ENCODE measurements at places on chromosomes 2 and 18.

DNA sequence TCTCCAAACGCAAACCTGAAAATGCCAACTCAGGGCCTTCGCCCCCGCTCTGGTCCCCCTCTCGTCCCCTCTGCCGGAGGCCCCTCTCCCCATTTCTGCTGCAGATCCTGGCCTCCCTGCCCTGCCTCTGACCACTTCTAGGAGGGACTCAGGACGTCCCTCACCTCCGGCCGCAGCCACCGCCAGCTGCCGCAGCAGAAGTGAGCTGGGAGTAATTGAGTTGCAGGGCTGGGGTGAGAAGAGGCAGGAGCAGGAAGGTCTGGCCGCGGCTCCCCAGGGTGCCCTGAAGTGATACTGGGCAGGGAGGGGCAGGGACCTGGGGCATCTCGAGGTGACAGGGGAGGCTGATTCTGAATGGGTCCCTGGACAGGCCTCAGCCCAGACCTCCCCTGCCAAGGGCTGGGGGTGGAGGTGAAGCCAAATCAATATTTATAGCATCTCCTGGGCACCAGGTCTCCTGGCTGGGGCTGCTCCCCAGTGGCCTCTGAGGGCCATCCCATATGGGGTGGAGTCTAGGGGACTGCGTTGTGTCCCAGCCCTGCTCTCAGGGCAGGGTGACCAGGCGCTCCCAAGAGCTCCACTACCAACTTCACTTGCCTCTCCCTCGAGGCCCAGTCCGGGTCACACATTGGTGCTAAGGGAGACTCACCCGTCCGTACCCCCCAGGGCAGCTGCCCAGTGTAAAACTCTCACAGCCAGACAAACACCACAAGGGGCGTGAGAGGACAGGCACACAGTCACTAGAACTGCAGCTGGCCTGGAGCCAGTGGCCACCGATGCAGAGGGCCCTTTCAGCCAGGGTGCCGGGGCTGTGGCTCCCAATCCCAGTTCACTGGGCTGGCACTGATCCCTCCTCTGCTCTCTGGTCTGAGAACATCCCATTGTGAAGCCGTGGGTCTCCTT, 33.0 kb downstream of the KCNIP3 start:
- no peak for DNase-seq

GRCh38 chr2:96655526-96655925, 13.0 kb downstream of the FER1L5 start:
- DNase-seq = no peak

- no peak for DNase-seq
Observed at GRCh38 chr2:72980535-72981217, 63.4 kb downstream of the EMX1 start.

DNA sequence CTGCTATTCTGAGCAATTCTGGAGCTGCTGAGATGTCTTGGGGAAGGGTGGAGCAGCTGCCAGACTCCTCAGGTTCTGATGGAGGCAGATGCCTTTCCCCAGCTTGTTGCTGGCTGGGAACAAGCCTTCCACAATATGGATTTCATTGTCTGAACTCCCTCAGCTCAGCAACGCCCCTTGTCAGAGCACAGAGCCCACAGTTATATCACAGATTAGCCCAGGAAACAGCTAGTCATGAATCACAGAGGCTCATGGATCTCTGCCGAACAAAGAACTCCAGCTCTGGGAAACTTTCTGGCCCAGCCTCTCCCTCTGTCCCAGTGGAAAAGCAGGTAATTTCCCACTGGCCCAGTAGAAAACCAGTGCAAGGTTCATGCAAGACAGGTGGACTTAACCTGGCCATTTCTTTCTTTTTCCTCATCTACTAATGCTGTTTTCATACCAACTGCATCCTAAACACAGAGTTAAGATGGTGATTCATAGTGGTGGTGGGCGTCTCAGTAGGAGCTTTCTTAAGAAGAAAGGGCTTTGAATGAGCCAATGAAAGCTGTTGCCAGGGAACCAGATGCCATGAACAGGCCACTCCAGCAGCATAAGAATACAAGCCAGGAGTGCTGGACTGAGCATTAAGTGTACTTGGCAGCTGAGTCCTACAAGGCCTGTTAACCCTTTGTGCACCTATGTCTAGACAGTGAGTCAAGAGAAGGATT, 8.7 kb upstream of the KIAA2012 start:
- peak; percentile 72 for DNase-seq

DNA sequence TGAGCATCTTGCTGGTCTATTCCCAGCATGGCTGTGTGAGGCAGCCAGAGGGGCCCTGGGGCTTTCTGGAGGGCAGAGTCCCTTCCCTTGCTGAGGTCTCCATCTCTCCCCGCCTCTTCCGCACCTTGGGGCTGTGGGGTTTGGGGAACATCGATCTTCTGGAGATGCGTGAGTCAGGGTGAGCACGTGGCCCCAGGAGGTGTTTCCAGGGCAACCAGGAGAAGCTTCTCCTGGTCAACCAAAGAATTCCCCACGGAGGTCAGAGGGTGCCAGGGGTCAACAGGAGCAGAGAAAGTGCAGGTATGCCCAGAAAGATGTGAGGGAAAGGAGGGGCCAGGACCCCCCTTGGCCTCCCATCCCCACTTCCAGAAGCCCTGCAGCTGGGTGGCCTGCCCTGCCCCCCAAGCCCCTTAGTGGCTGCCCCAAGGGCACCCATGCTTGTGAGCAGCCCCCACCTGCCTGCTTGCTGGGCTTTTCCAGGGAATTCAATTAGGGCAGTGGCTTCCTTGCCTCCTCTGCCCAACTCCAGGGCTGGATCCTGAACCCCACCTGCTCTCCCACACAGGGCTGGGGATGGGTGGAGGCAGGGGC, 2.8 kb upstream of the PROM2 start:
- no peak for DNase-seq
